ENCODE measurements at places on chromosomes 2 and 18.

GRCh38 chr2:189276277-189276676 lies 96.7 kb upstream of the COL5A2 start:
- DNase-seq = no peak

- no peak for DNase-seq
These were observed 5.6 kb downstream of the REL start for GRCh38 chr2:60886991-60887390.

DNA sequence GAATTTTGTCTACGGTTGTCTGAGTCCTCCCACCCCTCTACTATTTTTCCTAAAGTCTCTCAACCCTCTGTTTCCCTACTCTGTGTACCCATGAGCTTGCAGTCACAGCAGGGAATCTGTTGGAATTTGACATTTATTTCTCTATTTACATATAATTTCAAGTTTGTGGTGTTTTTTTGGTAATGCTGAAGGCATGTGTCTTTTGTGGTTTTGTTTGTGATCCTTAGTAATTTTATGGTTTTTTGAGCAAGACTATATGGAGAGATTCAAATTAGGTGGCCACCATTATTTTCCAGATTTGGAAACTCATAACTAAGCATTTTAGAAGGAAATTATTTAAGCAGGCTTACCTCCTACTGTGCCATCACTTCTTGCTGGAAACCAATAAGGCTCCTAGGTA lies 27.2 kb upstream of the FBLN7 start:
- DNase-seq = no peak

GRCh38 chr18:7116792-7117389 lies 706 bp downstream of the LAMA1 start:
- no peak for DNase-seq

DNA sequence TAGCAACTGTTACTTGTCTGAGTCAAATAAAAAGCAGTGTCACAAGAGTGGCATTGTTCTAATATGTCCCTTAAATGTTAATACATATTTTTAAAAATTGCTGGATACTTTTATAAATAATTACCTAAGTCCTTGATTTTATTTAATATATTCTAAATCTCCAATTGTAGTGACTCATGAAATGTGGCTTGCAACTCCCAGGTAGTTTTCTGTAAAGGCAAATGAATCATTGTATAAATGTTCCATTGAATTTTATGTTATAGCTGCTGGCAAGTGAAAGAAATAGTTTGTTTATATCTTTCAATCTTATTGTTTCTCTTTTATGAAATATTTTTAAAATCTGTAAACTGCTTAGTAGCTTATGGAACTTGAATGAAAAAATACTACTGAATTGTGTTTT lies 32.7 kb upstream of the C1GALT1C1L start:
- no peak for DNase-seq
